ENCODE measurements at places on chromosomes 13 and 19. TPM values are rescaled to one million over a fixed set of nuclear protein-coding genes. Genes with fewer than 3 reads are reported as not detected.

DNA sequence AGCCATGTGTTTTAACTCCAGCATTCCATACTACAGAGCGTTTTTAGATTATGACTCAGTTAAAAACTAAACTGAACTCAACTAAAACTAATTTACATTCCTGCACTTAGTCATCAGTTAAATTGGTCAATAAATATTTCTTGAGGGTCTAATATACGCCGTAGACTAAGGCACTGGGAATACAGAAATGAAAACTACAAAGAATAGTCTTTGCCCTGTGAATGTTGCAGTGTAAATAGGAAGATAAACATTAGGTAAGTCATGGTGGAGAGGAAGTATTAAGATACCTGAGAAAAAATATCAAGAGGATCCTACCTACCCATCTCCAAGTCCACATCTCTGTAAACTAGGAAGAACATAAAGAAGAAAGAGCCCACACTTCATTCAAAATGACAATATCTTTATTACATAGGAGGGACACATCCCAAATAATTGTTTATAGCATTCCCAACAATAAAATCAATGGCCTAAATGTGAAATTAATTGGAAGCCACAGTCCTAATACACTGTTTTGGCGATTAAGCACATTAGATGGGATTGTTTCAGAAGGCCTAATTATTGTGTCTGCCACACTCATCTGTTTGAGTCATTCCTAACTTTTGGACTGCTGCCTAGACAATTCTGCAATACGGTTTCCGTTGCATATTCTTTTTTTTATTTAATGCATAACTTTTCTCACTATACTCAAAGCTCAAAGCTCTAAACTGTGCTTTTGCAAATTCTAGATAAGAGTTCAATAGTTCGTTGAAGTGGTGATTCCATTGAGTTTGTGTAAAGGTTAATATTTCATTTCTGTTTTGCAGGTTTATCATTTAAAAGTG, 52.9 kb downstream of the MBNL2 start:
- no peak for DNase-seq

The CBY2 gene
- total RNA-seq, result not detected

The CRX gene
- not detected for total RNA-seq

The PEX11G gene
- 2.7 TPM for total RNA-seq

GRCh38 chr13:54633456-54633855, 1604.8 kb downstream of the OLFM4 start:
- DNase-seq, result no peak

The TRPC4 gene
- 7.3 TPM for total RNA-seq

DNA sequence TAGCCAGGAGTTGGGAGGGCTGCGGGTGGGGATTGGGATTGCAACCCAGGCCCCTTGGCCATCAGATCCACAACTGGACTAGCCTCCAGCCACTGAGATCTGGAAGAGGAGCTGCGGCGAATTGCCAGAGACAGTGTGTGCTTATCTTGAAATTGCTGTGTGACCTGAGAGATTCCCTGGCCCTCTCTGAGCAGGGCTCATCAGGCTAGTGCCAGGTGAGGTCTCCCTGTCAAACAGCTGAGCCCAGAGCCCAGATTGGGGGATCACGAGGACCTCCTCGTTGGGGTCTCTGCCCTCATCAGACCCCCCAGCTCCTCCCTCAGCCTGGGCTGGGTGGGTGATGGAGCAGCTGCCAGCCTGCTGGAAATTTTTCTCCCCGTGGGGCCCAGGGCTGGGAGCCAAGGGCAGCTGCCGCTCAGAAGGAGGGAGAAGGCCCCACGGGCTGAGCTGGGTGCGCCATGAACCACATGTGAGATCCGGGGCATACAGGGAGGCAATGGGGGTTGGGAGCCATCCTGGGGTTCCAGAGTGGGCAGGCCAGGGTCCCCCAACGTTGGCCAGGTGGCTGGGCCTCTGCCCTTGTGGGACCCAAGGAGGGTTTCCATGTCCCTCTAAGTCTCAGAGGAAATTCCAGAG, 7.2 kb downstream of the FUT5 start:
- no peak for DNase-seq

GRCh38 chr19:12680034-12680433, 1.6 kb downstream of the DHPS start:
- no peak for DNase-seq

The KLK2 gene
- not detected for total RNA-seq

- DNase-seq, result no peak
Measured at GRCh38 chr13:50197705-50198104, 182.5 kb downstream of the KCNRG start.

The ZNF560 gene
- total RNA-seq, result not detected

DNA sequence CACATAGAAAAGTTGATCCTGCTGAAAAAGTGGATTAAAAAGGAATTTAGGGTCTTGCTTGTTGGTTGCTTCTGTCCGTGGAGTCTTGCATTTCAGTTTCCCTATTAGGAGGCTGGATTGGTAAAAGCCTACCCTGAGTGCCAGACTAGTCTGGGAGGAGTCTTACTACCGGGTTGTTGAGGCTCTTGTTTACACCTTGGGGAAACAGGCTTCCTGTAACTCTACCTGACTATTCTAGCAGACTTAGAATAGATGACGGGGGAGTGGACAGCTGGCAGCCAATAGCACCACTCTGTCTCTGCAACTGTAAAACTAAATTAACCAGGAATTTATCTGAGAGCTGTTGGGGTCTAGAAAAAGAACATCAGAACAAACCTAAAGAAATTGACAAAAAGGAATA, 11.3 kb upstream of the MPHOSPH8 start:
- DNase-seq, result no peak

GRCh38 chr13:51305271-51305967, 34.1 kb upstream of the SERPINE3 start:
- DNase-seq, result no peak

GRCh38 chr19:40750058-40750873, at the start of gene ACTMAP:
Gene ACTMAP, minus strand, starts transcription at chr19:40750477. Its CDS starts 674 bp downstream, at chr19:40749803.
- peak; percentile 100 for DNase-seq

The SIGLEC8 gene
- total RNA-seq, result 0.42 TPM

GRCh38 chr13:103288114-103288513, 221.9 kb upstream of the SLC10A2 start:
- DNase-seq, result no peak

GRCh38 chr19:46660008-46660517, 919 bp downstream of the DACT3 start:
- no peak for DNase-seq

DNA sequence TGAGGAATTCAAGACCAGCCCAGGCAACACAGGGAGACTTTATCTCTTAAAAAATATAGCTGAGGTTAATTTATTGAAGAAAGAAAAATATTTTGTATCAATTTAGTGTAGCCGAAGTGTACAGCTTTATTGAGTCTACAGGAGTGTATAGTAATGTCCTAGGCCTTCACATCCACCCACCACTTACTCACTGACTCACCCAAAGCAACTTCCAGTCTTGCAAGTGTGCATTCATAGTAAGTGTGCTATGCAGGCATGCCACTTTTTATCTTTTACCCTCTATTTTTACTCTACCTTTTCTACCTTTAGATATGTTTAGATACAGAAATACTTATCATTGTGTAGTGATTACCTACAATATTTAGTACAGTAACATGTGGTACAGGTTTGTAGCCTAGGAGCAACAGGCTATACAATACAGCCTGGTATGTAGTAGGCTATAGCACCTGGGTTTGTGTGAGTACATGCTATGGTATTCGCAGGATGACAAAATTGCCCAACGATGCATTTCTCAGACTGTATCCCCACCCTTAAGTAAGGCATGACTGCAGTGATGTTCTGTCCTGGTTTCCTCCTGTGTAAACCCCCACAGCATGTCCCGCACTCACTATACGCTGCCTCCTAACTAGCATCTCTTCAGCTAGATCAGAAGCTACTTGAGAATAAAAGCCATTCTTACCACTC, 15.3 kb upstream of the ATP12A start:
- no peak for DNase-seq

GRCh38 chr19:50184196-50184595, 19.2 kb upstream of the MYH14 start:
- no peak for DNase-seq

DNA sequence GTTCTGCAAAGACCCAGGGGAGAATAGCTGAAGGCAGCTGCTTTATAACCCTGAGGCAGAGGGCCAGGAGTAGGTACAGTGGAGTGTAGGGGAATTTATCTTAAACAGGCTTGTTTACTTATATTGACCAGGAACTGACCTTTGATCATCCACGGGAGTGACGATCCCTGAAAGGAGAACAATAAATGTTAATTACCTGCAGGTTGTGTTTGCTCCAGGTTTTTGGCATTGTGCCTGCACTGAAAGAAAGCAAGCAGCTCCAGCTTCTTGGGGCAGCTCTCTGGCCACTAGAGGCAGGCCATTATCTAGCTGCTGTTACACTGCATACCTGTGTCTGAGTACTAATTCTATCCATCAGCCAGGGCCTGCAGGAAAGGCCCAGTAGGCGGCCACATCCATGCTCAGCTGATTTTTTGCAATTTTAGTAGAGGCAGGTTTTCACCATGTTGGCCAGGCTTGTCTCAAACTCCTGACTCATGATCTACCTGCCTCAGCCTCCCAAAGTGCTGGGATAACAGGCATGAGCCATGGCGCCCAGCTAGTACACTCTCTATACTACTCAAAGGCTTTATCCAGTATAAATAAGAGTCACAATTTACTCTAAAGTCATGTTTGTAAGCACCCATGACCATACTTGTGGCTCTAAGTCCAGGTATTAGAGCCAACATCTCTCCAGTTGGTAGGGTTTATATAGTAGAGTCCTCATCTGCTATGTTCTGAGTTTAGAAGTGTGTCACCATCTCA, 8.5 kb upstream of the ZNF91 start:
- DNase-seq, result no peak

GRCh38 chr13:27319404-27319803, 48.8 kb downstream of the RASL11A start:
- DNase-seq, result no peak

DNA sequence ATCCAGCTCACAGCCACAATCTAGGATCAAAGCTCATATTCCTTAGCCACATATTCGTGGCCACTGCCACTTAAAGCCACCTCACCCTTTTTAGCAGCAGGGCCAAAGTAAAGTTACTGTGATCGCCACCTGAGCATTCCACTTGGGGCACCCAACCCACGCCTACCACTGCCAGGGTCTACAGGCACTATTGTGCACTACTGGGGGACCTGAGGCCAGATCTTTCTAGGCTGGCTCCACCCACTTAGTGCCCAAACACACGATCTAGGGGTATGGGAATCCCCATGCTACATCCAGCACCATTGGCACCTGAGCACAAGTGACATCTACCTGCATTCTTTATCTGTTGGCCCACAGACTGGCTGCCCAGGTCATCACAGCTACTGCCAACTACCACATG, 517.9 kb upstream of the PRR20A start:
- DNase-seq, result no peak

The FFAR2 gene
- total RNA-seq, result 1.8 TPM

- DNase-seq, result no peak
Measured at GRCh38 chr13:42950181-42950580, 41.9 kb downstream of the EPSTI1 start.

The ZSCAN4 gene
- not detected for total RNA-seq

Data from posterior vena cava (tissue), 2 donors.